ENCODE measurements at places on chromosomes 7 and 10.
A peak's percentile ranks its signal among the peaks of the same experiment; 100 is the strongest.

GRCh38 chr7:32935558-32935957 lies 21.7 kb upstream of the FKBP9 start:
- no peak for DNase-seq

- DNase-seq = no peak
Measured at GRCh38 chr7:144255471-144255897, 9.1 kb downstream of the OR2A7 start.

GRCh38 chr7:36185756-36186155 lies 32.7 kb downstream of the EEPD1 start:
- DNase-seq = no peak

DNA sequence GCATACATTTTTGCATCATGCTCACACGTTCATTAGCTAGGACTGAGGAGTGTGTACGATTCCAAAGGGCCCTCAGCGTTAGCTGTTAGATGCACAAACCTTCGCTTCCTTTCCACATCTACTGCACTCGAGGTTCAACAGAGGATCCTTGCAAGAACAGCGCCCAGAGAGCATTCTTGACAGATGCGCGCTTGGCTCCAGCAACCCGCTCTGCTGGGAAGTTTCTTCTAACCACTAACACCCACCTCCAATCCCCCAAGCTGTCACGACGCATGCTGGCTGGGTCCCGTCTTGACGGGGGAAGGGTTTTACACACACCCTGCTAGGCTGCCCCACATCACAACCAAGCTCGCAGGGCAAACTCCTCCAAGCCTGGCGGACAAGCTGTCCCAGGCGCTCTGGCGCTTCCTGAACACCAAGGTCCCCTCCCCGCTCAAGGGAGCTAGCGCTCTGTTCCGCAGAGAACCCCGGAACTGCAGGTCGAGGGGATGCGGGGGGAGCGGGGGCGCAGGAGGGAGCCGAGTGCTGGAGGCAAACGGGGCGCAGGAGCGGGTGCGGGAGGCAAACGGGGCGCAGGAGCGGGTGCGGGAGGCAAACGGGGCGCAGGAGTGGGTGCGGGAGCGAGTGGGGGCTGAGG lies 653 bp upstream of the ADRB1 start:
- peak; percentile 67 for DNase-seq

DNA sequence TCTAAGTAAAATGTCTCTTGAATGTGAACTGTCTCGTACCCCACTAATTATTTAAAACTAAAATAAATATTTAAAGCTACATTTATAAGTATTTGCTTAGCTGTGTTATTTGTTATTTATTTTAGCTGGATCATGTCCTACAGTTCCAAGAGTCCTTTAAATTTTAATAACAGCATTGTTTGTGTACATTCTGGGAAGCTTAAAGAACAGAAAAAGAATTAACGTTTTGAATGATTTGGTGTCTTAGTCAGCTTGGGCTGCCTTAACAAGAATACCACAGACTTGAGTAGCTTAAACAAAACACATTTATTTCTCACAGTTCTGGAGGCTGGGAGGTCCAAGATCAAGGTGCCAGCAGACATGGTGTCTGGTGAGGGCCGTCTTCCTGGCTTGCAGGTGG lies 107.4 kb downstream of the ITIH5 start:
- DNase-seq = no peak
